Osteocyte (in vitro differentiated cells): ENCODE measurements at places on chromosomes 11 and 22.

DNA sequence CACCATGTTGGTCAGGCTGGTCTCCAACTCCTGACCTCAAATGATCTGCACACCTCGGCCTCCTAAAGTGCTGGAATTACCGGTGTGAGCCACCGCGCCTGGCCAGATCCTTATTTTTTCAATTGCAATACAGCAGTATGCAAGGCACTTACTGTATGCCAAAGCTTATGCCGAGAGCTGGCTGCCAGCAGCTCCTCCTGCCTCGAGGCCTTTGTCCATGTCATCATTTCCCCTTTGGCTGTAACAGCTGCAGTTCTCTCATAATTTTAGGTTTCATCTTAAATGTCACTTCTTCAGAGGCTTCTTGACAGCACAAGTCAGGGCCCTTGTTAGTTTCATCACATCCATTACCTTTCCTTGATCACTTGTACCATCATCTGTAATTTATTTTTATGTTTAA, 1.5 kb upstream of the SREBF2 start:
- no peak for DNase-seq

DNA sequence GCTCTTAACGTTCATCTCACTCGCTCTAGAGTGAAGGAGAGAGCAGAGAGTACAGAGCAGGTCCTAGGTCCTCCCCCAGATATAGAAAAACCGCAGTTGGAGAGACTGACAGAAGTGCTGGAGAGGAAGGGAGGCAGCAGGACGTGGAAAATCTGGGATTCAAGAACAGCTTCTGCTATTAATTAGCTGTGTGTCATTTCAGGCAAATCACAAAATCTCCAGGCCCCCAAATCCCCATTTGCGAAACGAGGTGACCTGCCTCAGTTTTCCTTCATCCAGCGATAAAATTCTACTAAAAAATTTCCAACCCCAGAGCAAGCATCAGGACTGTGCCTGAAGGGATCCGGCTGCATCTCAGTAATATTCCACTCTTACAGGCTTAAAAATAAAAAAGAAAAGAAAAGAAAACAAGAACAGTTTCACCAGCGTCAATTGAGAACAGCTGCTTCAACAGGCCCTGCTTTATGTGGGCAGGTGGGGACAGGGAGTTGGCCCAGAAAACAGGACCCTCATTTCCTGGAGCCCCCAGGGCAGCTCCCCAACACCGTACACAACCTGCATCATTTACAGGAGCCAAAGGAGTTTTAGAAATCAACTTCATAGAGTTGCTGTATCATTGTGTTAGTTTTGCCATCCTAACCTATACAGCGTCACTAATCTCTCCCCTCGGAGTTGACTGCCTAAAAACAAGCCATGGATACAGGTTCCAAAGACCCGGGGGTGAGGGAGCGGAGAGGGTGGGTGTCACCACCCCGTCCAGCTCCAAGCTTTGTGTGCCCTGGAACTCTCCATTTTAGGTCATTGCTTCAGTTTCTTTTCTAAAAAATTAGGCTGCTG, 2.3 kb upstream of the MALAT1 start:
- DNase-seq: no peak

- no peak for DNase-seq
These were observed 99.7 kb upstream of the SYT13 start for GRCh38 chr11:45385844-45386243.

- no peak for DNase-seq
These were observed at the start of gene OR10W1 for GRCh38 chr11:58268142-58268541. OR10W1 (minus strand) TSS chr11:58268260; CDS start chr11:58267858, 402 bp downstream.

- DNase-seq: no peak
These were observed 26.1 kb downstream of the SHISAL1 start for GRCh38 chr22:44286646-44287045.

- no peak for DNase-seq
These were observed 35.5 kb downstream of the PIWIL4 start for GRCh38 chr11:94602430-94603372.

DNA sequence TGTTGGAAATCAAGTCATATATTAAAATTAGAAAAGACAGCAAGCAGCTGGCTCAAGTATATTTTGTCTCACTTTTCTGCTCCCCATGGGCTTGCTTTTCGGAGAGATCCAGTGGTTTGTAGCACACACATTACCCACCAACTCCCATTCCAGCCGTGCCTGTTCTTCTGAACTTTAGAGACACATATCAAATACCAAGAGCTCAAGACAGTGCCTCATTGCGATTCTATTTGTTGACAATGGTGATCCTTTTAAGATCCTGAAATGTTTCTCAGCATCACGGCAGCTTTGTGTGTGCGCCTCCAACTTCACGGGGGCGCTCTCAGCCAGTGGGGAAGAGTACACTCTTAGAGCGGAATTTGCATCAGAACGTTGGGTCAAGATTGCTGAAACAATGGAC, 52.9 kb downstream of the BARX2 start:
- DNase-seq: peak; percentile 25

DNA sequence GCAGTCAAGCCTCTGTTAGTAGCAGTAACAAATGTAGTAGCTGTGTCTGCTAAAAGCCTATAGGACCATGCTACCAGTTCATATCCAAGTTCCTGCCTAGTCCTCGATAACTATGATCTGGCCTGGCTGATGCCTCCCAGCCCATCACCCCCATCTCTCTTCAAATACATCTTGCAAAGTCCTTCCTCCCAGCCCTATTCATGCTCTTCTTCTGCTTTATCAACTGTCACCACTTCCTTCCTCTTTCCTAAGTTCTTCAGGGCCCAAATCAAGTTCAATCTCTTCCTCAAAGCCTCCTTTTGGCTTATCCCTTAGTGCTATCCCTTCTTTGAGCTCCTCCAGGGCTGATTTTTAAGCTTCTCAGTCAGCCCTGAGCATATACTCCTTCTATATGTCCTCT, 150.9 kb upstream of the THY1 start:
- DNase-seq: no peak

DNA sequence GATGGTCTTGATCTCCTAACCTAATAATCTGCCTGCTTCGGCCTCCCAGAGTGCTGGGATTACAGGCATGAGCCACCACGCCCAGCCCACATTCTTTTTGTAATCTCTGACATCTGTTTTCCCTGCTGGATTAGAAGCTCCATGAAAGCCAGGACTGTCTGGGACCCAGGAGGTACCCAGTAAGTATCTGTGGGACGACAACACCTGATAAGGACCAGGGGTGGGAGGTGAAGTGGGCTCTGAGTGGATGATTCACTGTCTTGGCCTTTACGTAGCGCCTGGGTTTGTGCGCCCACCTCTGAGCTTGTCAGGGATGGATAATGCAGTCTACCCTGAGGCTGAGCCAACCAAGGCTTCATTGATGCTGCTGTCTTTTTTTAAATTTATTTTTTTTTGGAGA, 118.8 kb downstream of the ABTB2 start:
- no peak for DNase-seq

- no peak for DNase-seq
These were observed 16.0 kb downstream of the RBM7 start for GRCh38 chr11:114416441-114416961.

DNA sequence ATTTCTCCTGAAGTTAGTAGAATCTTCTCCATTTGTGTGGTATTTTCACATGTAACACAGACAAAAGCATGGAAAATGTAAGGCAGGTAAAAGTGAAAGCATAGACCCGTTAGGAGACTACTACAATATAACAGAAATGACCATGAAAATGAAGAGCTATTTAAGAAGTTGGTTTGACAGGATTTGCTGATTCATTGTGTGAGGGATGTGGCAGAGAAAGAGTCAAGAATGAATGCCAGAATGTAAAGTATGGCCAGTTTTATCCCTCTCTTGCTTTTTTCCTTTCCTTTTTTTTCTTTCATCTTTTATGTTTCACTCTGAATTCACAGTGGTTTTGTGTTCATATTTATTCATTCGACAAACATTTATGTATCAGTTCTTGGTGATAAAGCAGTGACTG, 115.9 kb downstream of the ARFGAP2 start:
- no peak for DNase-seq

DNA sequence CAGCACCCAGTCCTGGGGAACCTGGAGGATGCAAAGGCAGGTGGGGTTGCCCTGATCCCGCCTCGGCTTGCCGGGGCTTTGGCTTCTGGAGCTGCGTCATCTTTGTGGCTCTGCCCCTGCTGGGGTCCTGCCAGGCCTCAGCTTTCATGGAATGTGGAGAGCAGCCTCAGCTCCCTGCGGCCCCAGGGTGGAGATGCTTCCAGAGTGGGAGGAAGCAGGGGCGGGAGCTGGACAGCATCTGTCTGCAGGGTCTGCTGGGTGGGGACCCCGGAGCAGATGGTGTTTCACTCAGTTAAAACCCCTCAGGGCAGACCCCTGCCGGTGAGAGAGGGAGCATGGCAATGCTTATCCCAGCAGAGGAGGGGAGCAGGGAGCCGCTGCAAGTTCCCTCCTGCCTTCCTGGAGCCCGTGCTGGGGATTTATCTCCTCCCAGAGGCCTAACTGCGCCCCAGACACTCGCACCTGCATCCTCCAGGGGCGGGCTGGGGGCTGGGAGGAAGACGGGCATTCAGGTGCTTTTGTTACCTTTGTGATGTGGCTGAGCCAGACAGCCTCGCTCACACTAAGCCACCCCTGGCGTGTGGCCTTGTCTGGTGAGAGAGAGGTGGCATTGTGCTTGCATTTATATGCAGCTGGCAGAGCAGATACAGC, 15.7 kb downstream of the GRIK4 start:
- no peak for DNase-seq

- DNase-seq: no peak
These were observed 47.2 kb downstream of the C11orf58 start for GRCh38 chr11:16785520-16786128.
